ENCODE measurements at places on chromosomes 12 and 14.

DNA sequence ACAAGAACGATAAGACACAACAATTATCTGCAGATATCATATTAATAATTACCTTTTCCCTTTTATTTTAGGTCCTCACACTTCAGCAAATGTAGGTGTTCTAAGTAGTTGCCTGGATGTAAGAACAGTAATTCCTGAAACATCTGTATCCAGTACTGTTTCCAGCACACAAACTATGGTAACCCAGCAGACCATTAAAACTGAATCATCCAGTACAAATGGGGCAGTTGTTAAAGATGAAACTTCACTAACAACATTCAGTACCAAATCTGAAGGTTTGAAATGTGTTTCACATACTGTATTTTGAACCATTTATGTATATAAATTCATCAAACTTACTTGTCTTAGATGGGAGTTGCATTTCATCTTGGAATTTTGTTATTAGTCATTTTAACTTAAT is 31.0 kb downstream of the HCFC2 start:
- DNase-seq = no peak

DNA sequence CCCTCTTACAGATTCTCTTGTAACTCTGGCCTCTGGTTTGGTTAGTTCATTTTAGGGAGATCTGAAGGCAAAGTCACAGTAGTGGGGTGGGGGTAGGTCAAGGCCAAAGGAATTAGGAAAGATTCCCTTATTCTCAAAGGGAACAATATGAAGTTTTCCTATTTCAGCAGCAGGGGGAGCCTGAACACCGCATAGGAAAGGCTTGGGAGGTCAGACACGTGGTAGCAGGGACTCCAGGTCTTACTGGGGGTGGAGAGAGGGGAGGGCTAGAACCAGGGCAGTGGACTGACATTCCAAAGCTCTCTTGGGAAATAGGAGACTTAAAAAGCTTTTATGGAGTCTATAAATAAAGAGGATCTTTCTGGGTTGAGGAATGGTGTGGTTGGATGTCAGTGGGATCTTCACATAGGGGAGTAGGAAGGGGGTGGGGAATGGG is 1.3 kb downstream of the ZC3H10 start:
- peak; percentile 87 for DNase-seq

DNA sequence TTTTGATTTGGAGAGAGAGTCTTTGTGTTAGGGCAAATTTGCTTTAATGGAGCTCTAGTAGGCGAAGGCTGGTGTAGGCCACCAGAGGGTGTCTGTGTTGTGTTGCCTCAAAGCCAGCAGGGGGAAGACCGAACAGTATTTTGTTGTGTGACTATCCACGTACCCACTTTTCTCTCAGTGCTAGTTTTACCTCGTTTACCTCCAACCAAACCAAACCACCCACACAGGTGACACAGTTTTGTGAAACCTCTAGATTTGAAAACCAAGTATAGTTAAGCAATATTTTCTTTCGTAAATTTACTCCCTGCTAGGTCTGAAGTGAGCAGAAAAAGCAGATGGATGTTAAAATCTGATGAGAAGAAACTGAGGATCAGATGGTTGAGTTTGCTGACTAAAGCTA is 36.3 kb upstream of the NPFF start:
- peak; percentile 59 for DNase-seq

DNA sequence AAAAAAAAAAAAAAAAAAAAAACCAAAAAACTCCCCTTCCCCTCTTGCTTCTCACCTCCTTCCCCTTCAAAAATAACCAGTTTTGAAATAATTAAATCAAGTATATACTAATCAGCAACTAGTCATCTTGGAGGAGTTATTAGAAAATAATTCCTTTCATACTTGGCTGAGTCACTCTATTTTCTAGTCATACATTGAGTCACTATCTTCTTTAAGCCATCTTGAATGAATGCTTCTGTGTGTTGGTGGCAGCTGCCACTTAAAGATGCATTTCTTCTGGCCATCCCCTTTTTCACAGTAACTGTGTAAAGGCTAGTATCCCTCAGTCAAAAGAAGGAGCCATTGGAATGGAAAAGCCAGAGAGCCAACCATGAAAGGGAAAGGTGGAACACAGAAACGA is 84.2 kb upstream of the TMEM263 start:
- peak; percentile 14 for DNase-seq

DNA sequence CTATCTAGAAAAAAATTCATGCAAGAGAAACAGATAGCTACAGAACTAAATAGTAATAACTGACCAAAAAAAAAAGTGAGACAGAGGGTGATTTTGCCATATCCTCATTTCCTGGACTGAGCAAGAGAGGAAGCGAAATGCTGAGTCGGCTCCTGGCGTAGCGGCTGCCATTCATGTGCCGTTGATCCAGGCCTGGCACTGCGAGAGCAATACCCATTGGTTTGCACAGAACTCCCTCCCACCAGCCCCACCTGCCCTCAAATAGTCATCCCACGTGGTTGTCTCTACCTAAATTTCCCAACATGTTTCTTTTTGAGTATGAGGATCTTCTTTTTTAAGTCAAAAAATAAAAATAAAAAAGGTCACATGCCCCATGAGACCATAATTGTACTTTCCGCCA is 9.4 kb upstream of the WNT5B start:
- DNase-seq = no peak

GRCh38 chr12:99413751-99414150 is 233.8 kb upstream of the GARIN6 start:
- DNase-seq = no peak

DNA sequence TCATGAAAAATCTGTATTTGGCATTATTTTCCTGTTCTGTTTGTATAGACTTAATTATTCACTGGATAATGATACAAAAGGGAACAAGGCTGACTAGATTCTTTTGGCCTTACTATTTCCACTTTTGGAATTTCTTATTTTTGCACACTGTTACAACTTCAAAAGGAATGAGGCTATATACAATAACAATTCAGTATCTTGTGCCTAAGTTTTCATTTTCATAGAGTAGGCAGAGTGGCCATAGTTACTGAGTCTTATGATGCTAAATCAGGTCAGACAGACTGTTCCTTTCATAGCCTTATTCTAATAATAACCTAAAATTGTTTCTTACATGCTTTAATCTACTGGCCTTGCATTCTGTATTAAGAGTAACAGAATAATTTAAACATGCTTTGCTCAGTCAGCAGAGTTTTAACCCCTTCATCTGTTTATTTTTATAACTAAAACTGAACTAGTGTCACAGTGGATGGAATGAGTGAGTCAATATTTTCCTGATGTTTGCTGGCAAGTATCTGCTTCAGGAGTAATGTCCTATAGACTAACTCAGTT is 10.5 kb downstream of the TTC8 start:
- no peak for DNase-seq

DNA sequence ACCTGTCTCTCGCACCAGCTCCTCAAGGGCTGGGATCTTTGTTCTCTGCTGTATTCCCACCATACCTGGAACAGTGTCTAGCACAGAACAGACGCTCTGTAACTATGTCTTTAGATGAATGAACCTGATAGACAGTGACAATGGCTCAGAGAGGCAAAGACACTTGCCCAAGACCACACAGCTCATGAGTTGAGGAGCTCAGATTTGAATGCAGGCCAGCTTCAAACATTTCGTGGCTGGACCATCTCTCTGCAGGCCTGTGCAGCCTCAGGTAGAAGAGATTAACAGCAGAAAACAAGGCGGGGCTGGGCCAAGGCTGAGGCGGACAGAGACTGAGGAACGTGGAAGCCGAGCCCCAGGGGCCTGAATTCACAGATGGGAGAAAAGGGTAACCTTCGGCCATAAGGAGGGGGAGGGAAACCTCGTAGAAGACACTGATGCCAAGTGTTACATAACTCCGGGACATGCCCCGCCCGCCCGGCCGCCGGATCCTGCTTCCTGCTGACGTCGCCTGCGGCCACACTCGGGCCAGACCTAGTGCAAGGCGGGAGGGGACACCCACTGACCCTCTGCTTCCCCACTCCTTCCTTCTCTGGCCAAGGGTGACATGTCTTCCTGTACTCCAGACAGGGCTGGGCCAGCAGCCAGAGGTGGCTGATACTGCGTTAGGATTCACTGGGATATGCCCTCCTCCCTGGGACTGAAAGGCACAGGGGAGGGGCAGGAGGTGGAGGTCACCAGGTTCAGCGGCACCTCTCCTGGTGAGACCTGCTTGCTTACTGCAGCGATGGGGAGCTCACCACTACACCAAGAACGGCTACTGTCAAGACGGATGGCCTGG is 86.8 kb downstream of the RFLNA start:
- DNase-seq = peak; percentile 75
